Mucosa of descending colon (tissue), 3 donors: ENCODE measurements at places on chromosomes 6 and 20. TPM values are rescaled to one million over a fixed set of nuclear protein-coding genes. Genes with fewer than 3 reads are reported as not detected.

CAGE1 gene
- not detected for total RNA-seq

EYA4 gene
- total RNA-seq, result 0.41 TPM

ECT2L gene
- not detected for total RNA-seq

- no peak for DNase-seq
Observed at GRCh38 chr6:85568411-85568810, 25.2 kb downstream of the SNX14 start.

DNA sequence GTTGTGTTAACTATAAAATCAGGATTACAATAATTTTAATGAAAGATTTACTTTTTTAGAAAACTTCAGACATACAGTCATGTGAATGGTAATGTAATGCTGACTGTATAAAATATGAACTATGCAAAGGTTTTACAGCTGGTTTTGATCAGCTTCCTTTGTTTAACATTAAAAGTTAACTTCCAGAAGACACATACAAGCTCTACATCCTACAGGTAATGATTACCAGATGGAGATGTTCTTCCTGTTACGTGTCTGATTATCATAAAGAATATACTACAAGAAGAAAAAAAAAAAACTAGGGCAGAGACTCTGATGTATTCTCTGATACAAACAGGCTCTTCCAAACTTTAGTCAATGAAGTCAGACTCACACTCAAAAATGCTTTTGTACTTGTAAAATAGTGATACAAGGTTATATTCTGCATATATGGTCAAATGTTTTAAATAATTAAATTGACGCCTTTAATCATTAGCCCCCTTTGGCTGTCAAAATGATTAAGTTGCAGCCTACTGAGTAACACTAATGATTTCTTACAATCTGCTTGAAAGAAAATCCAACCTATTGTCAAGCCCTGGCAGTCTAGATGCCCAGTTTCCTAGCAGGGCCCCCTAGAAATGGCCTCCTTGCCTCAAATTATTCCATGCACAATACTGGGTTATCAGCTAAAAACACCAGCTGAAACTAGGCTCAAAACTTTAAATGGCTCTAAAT lies 251.8 kb upstream of the RUNX2 start:
- no peak for DNase-seq

GRCh38 chr20:37901654-37902503 lies 1.0 kb upstream of the VSTM2L start:
- DNase-seq, result peak; percentile 66

KAT14 gene
- 16.6 TPM for total RNA-seq

SOBP gene
- 1.2 TPM for total RNA-seq

SLC4A11 gene
- total RNA-seq, result 1.2 TPM

GRCh38 chr6:48563433-48563832 lies 452.4 kb upstream of the PTCHD4 start:
- DNase-seq, result no peak

RPP21 gene
- 66.8 TPM for total RNA-seq

DNA sequence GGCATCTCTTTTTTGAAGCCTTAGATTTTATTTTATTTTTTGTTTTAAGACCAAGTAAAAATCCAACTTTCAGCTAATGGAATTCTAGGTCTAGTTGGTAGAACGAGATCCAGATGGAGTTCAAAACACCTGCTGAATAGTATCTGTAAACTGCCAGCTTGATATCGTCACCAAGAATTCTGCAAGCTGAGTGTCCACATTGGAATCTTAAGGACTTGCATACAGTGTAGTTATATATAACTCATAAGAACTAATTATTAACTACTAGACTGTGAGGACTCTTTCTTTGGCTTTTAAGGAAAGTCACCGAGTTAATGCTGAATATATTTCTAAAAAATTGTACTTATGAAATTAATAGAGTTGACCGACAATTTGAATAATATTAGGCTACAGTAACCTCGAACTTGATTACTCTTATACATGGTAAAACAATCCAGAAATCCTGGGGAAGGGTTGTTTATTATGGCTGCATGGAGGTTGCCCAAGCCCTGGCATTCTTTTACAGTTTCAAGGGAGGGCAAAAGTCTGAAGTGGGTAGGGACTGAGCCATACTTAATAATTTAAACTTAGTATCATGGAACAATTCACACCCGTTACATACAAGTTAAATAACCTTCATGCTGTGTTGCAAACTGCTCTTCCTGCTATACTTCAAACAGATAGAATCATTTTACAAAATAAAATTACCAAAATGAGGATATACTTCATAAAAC lies 553.9 kb downstream of the PTPRT start:
- no peak for DNase-seq

- no peak for DNase-seq
Observed at GRCh38 chr6:99151634-99152346, 197.7 kb downstream of the FAXC start.

SPEF1 gene
- not detected for total RNA-seq

DNA sequence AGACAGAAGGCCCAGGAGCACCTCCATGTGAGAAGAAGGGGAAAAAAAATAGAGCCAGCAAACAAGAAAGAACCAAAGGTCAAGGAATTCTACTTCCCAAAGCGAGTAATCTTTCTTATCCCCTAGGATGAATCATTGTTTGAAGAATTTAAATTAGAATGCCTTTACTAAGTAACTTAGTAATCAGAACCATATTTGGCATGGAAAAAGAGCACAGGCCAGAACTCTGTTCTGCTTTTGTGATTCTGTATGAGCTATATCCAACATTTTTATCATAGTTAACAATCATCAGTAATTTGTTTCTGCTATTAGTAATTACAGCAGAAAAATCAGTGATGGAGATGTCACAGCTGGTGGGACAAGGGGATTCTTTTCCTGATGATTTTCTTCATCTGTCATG lies 228.8 kb upstream of the FAM83B start:
- no peak for DNase-seq

DNA sequence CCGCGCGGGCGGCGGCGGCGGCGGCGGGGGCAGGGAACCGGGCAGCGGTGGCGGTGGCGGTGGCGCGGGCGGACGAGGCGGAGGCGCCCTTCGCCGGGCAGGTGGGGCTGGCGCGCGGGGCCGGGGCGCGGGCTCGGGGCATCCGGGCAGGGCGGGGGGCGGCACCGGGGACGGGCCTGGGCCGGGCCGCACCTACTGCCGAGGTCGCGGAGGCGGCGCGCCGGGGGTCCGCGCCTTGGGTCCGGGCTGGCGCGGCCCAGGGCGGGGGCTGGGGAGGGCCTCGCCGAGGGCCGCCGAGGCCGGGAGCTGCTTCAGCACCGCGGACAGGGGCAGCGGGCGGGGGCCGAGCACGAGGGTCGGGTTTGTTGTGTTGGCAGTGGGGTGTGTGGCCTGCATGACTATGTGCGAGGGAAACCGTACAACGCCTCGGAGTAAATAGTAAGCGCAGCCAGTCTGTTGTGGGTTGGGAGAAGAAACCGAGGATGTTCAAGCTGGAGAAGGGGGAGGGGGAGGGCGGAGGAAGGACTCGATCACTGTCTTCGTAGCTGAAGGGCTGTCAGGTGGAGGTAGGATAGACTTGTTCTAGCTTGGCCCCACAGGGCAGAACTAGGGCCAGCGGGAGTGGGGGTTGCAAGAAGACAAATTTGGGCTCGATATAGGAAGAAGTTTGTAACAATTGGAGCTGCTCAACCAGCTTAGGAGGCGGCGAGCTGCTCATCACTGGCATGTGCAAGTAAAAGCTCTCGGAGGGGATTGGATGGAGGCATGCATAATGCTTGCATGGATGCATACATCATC lies 593 bp downstream of the MMP24 start:
- peak; percentile 60 for DNase-seq

POU3F2 gene
- total RNA-seq, result not detected

- DNase-seq, result no peak
Observed at GRCh38 chr20:19522071-19522801, 235.8 kb upstream of the RIN2 start.

DNA sequence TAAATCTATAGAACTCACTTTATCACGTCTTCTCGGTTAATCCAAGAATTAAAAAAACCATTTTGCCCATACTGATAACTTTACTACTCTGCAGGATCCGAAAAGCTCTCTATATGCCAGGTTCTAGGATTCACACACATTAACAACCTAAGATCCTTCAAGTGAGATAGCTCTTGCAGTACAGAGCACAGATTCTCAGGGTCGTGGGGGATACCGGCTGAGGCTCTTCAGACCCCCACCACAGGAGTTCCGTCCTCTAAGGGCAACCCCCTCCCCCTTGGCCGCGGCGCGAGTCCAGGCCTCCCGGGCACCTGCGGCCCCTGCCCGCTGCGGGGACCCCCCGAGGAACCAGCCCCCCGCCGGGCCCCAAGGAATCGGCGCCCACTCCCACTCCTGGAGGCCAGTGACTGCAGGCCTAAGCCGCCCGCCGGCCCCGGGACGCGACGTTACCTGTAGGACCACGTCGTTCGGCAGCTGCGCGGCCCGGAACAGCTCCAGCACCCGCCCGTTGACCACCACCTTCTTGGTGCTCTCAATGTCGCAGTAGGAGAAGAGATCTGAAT lies 892 bp downstream of the REPS1 start:
- peak; percentile 69 for DNase-seq

DNA sequence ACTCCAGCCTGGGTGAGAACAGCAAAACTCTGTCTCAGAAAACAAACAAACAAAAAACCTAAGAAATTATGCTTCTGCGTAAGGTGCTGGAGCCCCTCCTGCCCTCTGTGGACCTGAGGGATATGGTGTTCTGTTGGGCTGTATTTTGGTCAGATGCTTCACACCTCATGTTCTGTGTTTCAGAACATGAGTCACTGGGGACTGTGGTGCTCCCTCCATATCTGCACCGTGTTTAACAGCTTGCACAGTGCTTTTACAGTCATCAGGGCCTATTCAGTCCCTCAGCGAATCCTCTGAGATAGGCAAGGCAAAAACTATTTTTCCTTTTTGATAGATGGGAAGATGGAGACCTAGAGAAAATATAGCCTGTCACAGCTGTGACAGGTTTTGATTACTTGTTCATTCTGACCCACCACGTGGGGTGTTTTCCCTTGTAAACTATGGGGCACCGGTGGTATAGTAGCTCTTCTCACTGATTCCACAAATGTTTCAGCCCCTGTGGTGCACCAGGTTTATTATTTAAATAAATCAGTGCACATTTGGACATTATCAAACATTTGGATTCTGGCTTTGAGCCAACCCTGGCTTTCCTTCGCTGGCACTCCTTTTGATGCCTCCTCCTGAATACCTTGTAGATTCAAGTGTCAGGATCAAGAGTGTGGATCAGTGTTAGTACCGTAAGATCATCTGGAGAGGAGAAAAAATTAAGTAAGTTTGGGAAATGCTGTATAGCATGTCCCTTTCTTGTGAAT lies 9.6 kb downstream of the TTPAL start:
- DNase-seq, result no peak

DNA sequence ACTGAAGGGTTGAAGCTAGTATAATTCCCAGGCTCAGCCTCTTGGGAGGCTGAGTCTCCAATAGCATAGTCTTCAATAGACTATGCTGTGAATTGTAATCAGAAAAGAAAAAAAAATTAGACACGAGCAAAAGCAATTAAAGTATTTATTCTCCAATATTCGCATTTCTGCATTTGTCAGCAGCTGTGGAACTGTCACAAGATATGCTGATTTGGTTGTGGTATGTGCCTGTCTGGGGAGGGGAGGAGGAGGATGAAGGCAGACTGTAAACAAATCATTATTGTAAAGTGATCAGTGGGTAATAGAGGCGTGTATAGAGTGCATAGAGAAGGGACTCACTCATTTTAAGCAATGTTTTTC lies 10.1 kb upstream of the BICRAL start:
- no peak for DNase-seq

IER3 gene
- total RNA-seq, result 64.0 TPM

DNA sequence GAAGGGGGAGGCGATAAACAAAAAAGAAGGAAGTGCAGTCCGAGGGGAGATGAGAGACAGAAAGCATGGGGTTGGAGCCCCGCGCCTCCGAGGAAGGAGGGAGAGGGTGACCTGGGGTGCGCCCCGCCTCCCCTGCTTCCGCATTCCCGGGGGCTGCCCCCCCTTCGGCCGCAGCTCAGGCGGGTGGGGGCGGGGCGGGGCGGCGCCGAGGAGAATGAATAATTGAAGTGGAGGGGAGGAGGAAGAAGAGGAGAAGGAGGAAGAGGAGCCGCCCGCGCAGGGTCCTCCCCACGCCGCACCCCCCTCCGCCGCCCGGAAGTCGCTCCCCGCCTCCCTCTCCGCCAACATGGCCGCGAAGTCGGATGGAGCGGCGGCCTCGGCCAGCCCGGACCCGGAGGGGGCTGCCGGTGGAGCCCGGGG lies at the start of gene XKR7:
Gene XKR7 (plus strand): TSS at position 322 of the 420 bp plus-strand sequence. CDS start 25 bp downstream, at position 347.
- DNase-seq, result peak; percentile 1

DNA sequence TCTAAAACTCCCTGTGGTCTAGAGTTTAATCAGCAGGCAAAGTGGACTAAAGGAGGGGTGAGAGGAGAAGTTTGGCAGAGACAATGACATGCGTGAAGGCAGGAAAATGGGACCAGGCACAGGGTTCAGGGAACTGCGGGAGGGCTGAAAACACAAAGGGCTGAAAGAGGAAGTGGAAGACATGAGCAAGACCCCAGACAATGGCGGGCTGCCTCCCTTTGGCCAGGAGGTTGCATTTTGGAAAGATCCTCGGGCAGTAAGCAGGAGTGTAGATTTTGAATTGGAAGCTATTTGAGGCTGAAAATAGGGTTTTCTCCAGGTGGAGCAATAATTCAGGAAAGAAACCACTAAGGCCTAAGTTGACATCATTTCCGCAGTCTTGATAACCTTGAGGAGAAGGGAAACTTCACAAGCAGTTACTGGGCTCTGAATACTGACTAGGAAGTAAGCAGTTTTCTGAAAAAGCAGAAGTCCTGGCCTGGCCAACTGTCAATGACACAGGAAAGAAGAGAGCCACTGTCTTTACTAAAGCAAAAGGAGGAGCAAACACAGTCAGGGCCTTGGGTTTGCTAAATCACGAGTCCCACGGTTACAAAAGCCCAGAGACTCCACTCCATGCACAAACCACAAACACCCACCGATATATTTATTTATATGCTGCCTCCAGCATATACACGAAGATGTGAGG lies 3.4 kb downstream of the LY86 start:
- DNase-seq, result no peak

DNA sequence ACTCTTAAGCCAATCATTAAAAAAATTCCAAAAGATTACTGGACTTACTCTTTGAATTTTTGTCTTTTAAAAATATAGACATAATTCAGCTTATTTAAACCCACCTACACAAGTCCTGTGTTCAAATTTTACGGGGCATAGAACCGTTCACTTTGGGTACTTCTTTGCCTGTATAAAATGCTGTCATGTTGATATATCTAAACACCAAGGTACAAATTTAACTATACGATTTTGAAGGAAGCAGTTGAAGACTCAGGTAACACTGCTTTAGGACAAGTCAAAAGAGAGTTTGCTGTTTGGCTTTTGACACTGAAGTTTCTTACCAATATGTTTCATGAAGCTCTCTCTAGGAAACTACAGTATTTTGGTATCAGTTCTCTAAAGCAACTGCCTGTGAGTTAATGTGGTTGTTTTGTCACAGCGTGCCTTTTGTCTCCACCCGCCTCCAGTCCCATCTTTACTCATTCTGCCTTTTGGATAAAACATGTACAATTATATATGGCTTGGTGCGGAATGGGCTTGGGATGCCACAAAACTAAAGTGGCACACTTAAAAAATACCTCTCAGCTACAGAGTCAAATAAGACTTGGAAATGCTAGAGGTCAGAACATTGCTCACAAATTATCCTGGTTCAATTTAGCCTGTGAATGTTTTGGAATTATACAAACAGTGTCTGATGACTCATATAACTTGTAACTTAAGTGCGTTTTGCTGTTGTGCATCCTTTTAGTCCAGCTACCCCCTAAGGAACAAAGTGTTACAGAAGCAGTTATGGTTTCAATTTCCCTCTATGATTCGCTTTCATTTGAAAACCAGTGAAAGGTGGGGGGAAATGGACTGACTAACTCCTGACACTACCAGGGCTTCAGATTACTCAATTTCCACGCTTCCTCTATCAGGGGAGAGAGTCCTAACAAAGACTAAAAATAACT lies 38.7 kb downstream of the RGS17 start:
- DNase-seq, result no peak

- no peak for DNase-seq
Observed at GRCh38 chr6:135128268-135128914, 52.7 kb upstream of the MYB start.

MLN gene
- not detected for total RNA-seq

CTCFL gene
- not detected for total RNA-seq
